ENCODE measurements at places on chromosomes 16 and 17.

DNA sequence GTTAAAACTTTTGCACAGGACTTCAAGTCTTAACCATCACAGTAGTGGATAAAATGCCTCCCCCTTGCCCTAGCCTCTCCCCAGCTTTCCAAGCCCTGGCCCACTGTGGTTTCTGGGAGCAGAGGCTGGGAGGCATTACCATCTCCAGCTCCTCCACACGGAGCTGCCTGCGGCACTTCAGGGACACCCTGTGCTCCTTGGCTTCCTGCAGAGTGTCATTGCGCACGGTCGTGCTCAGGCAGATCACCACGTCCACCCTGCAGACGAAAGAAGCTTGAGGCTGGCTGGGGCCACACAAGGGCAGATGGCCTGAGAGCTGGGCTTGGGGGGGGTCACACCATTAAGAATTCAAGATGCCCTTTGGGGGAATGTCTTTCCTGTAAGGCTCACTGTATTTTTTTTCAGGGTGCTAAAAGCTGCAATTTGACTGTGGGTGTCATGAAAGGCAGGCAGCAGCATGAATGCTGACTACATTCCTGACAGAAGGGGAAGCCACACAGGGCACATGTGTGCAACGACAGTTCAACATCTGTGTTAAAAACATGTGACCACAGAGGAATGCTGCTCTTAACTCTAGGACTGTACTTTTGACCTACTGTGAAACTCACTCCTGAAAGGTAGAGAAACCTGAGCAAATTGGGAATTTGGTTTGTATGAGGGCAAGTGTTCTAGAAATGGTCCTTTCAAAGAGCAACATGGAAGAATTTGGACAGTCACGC lies 47.7 kb upstream of the CLEC18B start:
- no peak for DNase-seq

GRCh38 chr16:12917246-12917645 lies 15.8 kb downstream of the SHISA9 start:
- DNase-seq, result no peak

DNA sequence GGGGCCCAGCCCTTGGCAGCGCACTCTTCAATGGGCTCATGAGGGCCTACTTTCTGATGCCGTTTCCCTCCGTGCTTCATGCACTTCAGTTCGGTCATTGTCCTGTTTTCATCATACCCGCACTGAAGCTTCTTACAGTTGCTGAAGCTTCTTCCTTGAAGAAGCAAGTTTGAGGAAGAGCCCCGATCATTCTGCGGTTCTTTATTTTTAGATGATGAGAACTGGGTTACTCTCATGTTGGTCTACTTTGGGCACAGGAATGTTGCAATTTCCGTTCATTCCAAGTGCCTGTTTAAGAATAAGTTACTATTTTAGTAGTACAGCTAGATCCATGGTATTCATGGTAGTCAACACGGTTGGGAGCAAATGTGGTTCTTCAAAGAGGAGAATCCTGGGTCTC lies 587.7 kb upstream of the HSBP1 start:
- DNase-seq, result no peak

GRCh38 chr17:57880086-57880456 lies 30.2 kb upstream of the MRPS23 start:
- no peak for DNase-seq

GRCh38 chr17:4209611-4210010 lies 54.2 kb downstream of the ANKFY1 start:
- no peak for DNase-seq

GRCh38 chr16:4454623-4455022 lies 19.8 kb downstream of the NMRAL1 start:
- DNase-seq, result no peak

DNA sequence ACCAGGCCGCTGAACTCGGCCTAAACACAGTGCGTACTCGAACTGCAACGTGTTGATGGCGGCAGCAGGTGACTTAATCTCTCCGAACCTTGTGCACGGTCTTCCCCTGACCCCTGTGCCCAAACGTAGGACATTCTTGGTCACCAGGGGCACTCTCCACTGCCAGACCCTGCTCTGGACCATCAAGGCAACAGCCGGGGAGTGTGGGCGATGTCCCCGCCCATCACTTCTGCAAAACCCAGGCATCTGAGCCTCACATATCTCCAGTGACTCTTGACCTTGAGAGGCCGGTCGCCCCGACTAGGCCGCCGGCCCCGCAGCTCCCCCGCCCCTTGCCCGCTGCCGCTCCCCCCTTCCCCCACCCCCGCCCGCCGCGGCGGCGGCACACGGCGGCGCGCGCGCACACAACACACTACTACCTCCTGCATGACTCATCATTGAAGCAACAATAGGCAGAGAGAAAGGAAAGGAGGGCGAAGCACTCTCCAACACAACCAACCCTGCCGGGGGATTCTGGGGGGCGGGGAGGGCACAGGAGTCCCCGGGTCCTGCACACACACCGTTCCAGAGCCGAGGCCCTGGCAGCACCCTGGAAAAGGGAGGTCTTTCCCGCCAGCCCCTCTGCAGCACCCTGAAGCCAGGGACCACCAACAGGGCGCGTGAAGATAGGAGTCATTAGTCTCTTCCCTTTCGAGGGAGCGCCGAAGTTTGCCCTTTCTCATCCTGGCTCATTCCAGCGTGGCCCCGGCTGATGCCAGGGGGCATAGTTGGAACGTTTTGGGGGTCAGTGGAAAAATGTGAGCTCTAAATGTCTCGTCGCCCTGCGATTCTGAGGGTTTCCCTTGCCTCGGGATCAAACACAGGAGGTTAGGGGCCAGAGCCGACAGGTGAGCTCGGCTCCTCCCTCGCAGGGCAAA lies 1.9 kb downstream of the MNT start:
- DNase-seq, result peak; percentile 56

- no peak for DNase-seq
These were observed 10.5 kb downstream of the OR1F1 start for GRCh38 chr16:3198334-3199072.

- no peak for DNase-seq
These were observed 3.3 kb downstream of the KRT14 start for GRCh38 chr17:41583137-41584127.

DNA sequence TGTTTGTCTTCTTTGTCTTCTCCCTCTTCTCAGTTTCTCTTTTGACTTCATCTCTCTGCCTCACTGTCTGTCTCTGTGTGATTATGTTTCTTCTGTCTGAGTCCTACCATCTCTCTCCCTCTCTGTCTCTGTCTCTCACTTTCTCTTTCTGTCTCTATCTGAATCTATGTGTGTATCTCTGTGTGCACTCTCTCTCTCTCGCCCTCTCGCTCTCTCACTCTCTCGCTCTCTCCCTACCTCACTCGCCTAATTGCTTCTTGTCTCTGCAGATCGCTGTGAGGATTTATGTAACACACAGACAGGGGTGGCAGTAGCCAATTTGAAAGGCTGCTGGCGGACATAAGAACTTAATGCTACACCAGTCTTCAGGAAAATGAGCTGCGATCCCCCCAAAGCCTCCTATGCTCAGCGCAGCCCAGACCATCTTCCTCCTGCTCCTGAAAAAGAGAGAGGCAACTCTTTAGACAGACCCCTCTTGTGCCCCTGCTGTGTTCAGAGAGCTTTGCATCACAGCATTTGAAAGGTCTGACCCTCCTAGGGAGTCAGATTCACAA lies 140.9 kb downstream of the CCT6B start:
- no peak for DNase-seq

- no peak for DNase-seq
These were observed 9.2 kb upstream of the CCL22 start for GRCh38 chr16:57349212-57350031.
